ENCODE measurements at places on chromosomes 12 and 14. TPM values are rescaled to one million over a fixed set of nuclear protein-coding genes. Genes with fewer than 3 reads are reported as not detected.

DNA sequence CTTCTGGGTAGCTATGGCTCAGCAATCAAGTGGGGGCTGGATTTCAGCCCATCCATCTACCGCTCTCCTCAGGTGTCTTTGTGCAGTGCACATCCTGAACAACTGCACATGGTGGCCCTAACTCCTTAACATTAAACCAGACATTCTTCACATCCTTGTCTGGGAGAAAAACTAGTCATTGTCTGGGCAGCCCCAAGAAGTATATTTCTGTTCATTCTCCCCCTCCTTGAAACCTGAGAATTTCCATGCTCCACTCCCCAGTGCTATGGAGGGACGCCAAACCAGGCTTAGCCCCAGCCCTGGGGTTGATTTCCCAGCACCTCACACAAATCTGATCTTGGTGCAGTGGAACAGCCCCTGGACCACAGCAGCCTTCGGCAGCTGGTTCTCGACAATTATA is 13.4 kb downstream of the MYL2 start:
- DNase-seq = no peak

Gene PIP4P1
- 6.5 TPM for total RNA-seq

DNA sequence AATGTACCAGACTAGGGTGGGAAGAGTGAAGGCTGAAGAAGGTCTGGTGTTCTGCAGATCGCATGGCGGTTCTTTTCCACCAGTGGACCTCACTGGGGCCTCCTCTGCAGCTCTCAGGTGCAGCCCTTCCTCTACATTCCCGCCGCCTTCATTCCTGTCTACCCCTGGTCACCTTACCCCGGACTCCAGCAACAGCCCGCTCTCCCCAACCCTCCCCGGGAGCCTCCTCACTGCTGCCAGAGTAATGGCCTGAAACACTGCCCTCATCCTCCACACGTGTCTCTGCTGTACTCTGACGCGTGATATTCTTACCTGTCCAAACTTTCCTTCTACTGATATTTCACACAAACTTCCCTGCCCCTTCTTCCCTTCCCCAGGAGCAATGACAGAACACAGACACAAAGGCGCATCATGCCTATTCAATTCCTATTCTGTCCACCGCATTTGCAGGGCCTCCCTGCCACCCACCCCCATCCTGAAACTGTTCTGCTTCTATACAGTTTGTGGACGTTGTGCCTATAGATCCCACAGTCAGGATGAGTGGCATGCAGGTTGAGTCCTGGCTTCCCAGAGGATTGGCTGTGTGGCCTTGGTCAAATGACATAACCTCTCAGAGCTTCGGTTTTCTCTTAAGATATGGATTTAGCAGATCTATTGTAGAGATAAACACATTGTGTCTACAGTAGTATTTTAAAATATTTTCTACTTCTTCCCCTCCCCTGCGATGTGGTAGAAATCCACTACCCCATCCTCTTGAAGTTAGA is 1.7 kb upstream of the NUAK1 start:
- DNase-seq = no peak

- no peak for DNase-seq
These were observed 19.7 kb downstream of the VDR start for GRCh38 chr12:47885012-47885501.

DNA sequence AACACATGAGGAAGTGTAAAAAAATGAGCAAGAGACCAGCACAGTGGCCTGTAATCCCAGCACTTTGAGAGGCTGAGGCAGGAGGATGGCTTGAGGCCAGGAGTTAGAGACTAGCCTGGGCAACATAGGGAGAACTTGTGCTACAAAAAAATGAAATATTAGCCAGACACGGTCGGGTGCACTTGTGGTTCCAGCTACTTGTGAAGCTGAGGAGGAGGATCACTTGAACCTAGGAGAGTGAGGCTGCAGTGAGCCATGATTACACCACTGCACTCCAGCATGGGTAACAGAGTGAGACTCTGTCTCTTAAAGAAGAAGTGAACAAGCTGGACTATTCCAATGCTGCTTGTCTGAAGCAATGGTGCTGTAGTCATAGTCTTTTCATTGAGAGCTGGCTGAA is 36.3 kb upstream of the MAP3K9 start:
- DNase-seq = no peak

DNA sequence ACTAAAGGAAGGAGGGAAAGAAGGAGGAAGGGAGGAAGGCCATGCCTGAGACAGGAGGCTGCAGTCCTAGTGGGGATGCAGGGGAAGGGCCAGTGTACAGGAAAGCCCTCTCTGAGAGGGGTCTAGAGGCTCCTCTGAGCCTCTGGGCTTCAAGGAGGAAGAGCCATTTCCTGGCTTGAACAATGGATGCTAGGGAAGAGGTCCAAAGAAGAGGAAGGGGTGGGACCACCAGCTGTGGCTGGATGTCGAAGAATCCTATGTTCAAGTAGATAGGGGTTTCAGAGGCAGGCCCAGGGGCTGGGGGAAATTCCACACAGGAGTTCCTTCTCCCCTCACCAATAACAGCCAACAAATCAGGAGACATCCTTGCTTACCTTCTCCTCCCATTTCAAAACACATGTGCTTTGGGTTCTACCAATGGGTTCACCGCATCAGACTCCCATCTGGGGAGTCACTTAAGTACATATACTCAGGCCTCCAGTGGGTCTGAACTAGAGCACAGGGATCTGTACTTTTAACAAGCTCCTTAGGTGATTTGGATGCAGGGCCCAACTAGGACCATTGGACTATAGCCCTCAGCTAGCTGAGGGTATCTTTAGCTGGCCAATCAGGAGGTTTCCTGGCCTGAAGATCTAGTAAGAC is 32.4 kb downstream of the PRPF40B start:
- DNase-seq = no peak

GRCh38 chr14:68606176-68606575 is 186.7 kb downstream of the ZFP36L1 start:
- no peak for DNase-seq

DNA sequence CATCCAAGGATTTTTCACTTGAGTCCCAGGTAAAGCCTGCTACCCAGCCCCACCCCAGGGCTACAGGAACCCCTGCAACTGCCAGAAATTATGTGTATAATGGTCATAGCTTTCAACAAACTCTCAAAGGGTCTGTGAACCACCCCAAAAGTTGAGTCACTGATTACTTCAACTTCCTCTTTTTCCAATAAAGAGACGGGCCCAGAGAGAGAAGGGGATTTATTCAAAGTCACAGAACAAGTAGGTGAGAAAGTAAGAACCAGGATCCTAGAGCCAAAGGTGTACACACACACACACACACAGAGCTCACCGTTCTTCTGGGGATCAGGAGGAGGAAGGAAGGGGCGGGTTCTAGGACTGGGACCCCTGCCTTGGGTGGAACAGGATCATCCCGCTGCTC is 4.8 kb upstream of the ITPK1 start:
- no peak for DNase-seq

DNA sequence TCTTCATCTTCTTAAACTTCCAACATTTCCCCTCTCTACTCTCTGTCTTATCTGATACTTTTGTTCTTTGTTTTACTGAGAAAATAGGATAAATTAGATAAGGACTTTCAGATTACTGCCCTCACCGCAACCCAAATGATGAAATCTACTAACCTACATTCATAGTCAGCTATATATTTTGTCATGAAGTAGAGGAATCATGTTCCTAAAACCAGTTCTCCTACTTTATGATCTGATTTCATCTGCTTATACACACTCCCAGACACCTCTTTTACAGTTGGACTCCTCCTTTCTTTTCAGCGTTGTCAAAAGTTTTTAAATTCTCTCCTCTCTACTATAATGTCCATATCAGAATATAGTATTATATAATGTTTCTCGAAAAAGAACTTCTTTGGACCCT is 29.7 kb downstream of the MGAT4C start:
- peak; percentile 36 for DNase-seq

Gene KRT81
- 2.9 TPM for total RNA-seq

- DNase-seq = no peak
These were observed 36.6 kb upstream of the OR5AU1 start for GRCh38 chr14:21192447-21192822.

Gene TRHDE
- total RNA-seq = 94.6 TPM

GRCh38 chr12:58067610-58068387 is 126.4 kb downstream of the ATP23 start:
- no peak for DNase-seq

Gene NFE2
- total RNA-seq = 4.8 TPM

DNA sequence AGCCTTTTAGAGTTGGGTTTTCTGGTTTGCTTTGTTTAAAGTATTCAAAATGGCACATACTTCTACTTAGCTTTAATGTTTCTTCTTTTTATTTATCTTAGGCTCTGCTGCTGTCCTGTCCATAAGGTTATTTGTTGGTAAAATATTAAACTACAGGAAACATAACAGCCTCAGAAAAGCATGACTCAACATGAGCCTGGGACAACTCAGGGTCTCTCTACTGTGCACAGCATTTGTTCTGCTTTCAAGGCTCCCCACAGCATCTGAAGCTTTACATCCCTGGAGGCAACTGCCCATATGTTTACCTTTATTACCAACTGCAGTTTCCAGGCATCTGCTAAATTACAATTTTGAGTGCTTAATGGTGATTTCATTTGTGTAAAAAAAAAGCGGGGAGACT is 954.2 kb upstream of the FBXO33 start:
- no peak for DNase-seq

- no peak for DNase-seq
These were observed 2.5 kb downstream of the NR1H4 start for GRCh38 chr12:100476013-100476751.

Gene P2RX2
- not detected for total RNA-seq

- no peak for DNase-seq
These were observed 22.3 kb downstream of the RPGRIP1 start for GRCh38 chr14:21302013-21302835.

Gene PLXNC1
- total RNA-seq = 12.3 TPM

- DNase-seq = no peak
These were observed 116.3 kb downstream of the GLT1D1 start for GRCh38 chr12:128969480-128970055.

GRCh38 chr12:52081263-52081733 is 1.8 kb downstream of the SMIM41 start:
- DNase-seq = no peak

- no peak for DNase-seq
These were observed 34.9 kb downstream of the SH2B3 start for GRCh38 chr12:111440631-111441030.

DNA sequence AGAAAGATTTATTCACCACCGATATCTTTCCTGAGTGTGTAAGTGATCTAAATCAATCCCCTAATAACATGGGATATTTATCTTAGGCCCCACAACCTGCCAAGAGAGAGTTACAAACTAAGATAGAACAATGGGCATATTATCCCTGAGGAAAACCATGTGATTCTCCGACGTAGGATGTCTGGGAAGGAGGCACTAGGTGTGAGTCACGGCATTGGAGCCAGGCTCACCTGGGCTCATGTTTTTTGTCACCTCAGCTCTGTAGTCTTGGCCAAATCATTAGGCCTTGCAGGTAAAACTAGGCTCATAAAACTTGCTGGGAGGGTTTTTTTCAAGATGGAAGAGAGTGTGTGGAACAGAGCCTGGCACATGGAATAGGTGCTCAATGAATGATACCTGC is 129.7 kb upstream of the PLEKHG7 start:
- DNase-seq = no peak

- no peak for DNase-seq
These were observed 112.4 kb downstream of the BCL11B start for GRCh38 chr14:99159341-99160340.

GRCh38 chr12:50825372-50825838 is 17.3 kb upstream of the TMPRSS12 start:
- DNase-seq = peak; percentile 78

DNA sequence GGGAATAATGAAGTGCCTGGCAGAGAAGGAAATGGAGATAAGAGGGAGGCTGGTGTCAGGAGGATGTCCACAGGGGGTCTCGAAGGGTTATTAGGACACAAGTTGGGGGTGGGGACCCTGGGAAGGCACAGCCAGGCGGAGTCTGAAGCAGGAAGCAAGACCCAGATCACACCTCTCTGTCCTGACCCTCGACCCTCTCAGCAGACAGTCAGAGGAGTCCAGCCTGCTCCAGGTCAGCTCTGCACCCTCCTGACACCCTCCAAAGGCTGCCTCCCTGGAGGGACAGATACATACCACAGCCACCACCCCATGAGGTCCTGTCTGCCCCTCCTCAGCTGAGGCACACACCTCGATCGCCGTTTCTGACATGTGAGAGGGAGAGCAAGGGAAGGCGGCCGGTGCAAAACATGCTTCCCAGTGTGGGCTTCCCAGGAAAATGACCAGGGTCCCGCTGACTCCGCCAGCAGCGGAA is 9.0 kb downstream of the BCL11B start:
- DNase-seq = no peak

- DNase-seq = no peak
These were observed 400.5 kb upstream of the CCDC196 start for GRCh38 chr14:66085665-66086064.

Gene ALDH1L2
- total RNA-seq = 20.0 TPM

Gene BDKRB2
- 7.0 TPM for total RNA-seq

GRCh38 chr12:71610031-71610795 is 53.4 kb downstream of the ZFC3H1 start:
- DNase-seq = no peak

DNA sequence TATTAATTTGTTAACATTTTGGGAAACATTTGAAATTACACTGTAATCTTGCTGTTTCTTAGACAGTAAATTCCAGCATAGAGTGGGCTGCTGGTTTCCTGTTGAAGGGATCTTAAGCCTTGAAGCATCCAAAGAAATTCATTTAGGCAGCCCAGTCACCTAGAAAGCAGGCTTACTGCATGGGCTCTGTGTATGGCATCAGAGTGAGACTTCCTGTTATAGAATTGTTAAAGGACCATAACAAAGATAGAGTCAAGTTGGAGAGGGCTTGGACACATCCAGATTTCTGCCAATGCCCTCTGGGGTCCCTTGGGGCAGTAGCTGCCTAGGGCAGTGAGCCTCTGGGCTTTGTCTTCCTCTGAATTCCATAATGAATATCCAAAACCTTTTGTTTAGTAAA is 149.2 kb downstream of the DYRK2 start:
- peak; percentile 2 for DNase-seq

- peak; percentile 28 for DNase-seq
These were observed 4.2 kb downstream of the HSPB8 start for GRCh38 chr12:119182701-119183493.

GRCh38 chr12:66047411-66048021 is 83.0 kb downstream of the LLPH start:
- no peak for DNase-seq

DNA sequence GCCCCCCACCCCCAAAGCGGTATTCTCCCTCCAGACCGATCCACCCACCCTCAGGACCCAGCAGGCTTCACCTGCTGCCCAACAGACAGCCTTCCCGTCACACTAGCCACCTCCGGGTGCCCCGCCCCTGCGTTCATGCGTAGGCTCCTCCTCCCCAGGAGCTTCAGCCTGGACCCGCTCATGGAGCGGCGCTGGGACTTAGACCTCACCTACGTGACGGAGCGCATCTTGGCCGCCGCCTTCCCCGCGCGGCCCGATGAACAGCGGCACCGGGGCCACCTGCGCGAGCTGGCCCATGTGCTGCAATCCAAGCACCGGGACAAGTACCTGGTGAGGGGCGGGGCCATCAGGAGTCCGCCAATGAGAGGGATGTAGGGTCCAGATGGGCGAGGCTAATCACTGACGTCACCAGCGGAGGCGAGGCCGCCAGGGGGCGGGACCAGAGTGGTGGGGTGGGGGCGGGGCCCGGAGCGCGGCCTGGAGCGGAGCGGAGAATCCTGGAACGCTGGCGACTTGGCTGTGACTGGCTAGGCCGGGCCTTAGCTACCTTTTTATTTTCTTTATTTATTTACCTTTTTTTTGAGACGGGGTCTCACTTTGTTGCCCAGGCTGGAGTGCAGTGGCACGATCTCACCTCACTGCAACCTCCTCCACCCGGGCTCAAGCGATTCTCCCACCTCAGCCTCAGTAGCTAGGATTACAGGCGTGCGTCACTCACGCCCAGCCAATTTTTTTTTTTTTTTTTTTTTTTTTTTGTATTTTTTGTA is 4.4 kb downstream of the TNS2 start:
- peak; percentile 95 for DNase-seq

Measured in umbilical cord (tissue), 2 donors.